Stimulated activated CD4-positive, alpha-beta T cell treated with anti-CD3 and anti-CD28 coated beads, Interleukin-12 subunit alpha, Interleukin-12 subunit beta, amount 100 ng/mL, for 4 hours (primary cell): ENCODE measurements at places on chromosomes 16 and 17.

DNA sequence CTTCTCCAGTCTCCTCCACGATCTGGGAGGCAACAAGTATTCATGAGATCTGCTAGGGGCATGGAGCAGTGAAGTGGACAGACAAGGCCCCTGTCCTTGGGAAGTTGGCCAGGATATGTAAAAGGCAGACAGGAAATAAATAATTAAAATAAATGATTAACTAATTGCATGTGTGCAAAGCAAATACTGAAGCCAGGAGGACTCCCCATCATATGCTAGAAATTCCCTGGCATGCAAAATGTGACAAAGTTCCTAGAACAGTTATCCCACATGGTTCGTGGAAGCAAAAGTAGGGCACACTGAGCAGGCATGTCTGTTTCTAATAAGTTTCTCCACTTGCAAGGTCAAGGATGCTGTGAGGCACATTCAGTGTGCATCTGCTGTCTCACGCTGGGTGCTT is 86.8 kb downstream of the CDYL2 start:
- no peak for DNase-seq

GRCh38 chr17:2107506-2107905 is 52.6 kb downstream of the HIC1 start:
- no peak for DNase-seq

DNA sequence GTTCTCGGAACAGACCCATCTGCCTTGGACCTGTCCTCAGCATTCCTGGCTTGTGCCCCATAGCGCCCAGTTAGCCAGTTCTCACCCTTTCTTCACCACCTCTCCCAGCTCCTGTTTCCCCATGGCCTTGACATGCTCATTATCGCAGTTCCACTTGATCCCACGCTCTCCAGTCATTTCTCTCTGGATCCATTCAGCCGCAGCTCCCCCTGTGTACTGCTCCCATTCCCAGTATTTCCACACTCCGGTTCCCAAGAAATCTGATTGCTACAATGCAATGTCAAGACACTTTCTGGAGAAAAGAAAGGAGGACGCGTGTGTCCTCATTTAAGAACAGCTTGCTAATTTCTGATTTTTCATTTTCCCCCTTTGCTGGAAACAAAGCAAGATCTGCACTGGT is 55.4 kb downstream of the TMEM186 start:
- DNase-seq: no peak

GRCh38 chr16:75019007-75019406 is 20.2 kb downstream of the ZNRF1 start:
- DNase-seq: no peak

- no peak for DNase-seq
Observed at GRCh38 chr16:86748652-86749051, 170.3 kb downstream of the FOXL1 start.

- DNase-seq: no peak
Observed at GRCh38 chr17:80704894-80705293, 160.3 kb downstream of the RPTOR start.

- no peak for DNase-seq
Observed at GRCh38 chr16:57315416-57315815, 30.9 kb upstream of the PLLP start.

DNA sequence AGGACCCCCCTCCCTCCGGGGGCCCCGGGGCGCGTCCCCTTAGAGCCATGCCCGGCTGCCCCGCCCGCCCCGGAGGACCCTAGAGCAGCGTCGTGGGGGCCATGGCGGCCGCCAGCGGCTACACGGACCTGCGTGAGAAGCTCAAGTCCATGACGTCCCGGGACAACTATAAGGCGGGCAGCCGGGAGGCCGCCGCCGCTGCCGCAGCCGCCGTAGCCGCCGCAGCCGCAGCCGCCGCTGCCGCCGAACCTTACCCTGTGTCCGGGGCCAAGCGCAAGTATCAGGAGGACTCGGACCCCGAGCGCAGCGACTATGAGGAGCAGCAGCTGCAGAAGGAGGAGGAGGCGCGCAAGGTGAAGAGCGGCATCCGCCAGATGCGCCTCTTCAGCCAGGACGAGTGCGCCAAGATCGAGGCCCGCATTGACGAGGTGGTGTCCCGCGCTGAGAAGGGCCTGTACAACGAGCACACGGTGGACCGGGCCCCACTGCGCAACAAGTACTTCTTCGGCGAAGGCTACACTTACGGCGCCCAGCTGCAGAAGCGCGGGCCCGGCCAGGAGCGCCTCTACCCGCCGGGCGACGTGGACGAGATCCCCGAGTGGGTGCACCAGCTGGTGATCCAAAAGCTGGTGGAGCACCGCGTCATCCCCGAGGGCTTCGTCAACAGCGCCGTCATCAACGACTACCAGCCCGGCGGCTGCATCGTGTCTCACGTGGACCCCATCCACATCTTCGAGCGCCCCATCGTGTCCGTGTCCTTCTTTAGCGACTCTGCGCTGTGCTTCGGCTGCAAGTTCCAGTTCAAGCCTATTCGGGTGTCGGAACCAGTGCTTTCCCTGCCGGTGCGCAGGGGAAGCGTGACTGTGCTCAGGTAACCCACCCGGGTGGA is 759 bp downstream of the ALKBH5 start:
- peak; percentile 62 for DNase-seq

GRCh38 chr16:48271728-48272127 is 24.4 kb upstream of the ABCC11 start:
- DNase-seq: no peak
